ENCODE measurements at places on chromosomes 5 and 9.

DNA sequence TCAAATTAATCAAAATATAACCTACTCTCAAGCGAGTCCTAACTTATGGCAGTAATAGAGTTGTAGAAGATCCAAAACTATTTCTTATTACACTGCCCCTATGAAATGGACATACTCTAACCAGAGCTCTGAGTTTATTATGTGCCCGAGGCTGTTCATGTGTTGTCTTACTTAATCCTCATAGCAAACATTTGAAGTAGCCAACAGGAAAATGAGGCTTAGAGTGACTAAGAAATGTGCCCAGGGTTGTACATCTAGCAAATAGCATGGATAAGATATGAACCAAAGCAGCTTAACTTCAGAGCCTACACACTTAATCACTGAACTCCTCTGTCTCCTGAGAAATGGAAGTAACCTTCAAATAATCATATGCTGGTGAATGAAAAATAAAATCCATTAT, 1551.7 kb downstream of the MAT2B start:
- DNase-seq = no peak

DNA sequence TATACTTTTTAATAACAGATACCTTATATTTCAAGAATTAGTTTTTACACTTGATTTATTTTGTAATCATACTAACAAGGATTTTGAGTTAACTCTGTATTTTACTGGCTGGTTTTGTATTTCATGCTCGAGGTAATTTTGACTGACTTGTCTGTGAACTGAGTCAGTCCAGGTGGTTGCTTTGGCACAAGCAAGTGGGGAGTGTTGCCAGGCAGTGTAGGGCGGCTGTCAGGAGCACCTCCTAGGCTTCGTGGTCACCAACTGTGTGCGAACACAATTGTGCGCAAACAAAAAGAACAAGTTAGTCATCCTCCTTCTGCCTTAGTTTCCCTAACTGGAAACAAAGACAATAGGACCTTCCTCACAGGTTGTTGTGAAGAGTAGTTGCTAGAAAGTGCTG, 286.3 kb downstream of the ADGRV1 start:
- DNase-seq = no peak

- DNase-seq = no peak
These were observed 3.3 kb upstream of the NEURL1B start for GRCh38 chr5:172637740-172638139.

GRCh38 chr9:122133263-122133983, 26.2 kb downstream of the NDUFA8 start:
- no peak for DNase-seq

GRCh38 chr9:68979538-68980314, 34.2 kb downstream of the PRKACG start:
- no peak for DNase-seq

GRCh38 chr5:28810751-28811136, 1772.4 kb upstream of the CDH9 start:
- DNase-seq = no peak

GRCh38 chr5:134394932-134395331, 16.7 kb downstream of the CDKN2AIPNL start:
- no peak for DNase-seq

- no peak for DNase-seq
These were observed 323.6 kb downstream of the DRD1 start for GRCh38 chr5:175120412-175120811.

GRCh38 chr5:19728571-19728970, 259.4 kb downstream of the CDH18 start:
- no peak for DNase-seq

- DNase-seq = no peak
These were observed 185.9 kb downstream of the KIAA0825 start for GRCh38 chr5:94432499-94432898.

- no peak for DNase-seq
These were observed 99.4 kb downstream of the PSD2 start for GRCh38 chr5:139895046-139895445.

DNA sequence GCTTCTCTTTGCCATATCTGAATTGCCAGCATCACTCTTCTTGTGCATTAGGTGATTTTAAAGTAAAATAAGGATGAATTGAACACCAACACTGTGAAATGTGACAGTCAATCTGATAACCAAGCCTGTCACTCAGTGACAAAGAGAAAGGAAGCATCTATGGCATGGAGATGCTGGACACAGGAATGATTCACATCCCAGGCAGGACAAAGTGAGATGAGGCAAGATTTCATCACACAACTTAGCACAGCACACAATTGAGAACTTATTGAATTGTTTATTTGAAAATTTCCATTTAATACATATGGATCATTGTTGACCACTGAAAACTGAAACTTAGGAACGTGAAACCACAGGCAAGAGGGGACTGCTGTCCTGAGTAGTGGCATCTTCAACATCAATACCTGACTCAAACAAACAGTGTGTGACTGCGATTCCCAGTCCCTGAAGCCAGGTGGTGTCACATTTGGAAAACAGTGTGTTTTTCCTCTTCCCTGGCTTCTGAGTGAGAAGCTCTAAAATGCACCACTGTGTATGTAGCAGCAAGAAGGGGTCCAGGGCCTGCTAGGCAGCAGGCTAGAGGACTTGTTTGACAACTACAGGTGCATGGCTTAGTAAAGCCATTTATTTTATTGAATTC, 10.7 kb downstream of the GAPT start:
- DNase-seq = no peak

DNA sequence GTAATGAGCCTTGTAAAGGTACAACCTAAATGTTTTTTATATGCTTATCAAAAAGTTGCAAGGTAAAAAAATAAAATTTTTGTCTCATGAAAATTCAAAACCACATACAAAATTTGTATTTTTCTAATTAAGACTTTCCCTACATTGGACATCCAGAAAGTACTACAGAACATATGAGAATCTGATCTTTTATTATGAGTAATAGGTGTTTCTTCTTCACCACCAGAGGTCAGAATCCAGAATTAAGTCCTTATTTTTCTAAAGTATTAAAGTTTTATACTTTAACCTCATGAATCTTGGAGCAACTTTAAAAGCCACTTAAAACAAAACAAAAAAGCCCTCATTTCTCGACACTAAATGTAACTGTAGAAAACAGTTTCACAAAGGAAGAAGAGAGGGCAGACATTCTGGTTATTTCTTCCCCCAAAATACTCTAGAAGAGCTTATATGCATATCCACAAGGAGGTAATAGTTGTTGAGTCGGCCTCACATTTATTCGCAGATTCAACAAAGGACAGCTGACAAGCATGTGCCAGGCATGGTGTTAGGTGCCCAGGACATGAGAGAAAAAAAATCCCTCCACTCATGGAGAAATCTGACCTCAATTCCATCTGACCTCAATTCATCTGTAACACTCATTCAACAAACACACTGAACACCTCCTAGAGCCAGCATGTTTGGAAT, 69.3 kb downstream of the MLLT3 start:
- no peak for DNase-seq

GRCh38 chr9:126125577-126125976, 201.1 kb upstream of the MVB12B start:
- DNase-seq = no peak

DNA sequence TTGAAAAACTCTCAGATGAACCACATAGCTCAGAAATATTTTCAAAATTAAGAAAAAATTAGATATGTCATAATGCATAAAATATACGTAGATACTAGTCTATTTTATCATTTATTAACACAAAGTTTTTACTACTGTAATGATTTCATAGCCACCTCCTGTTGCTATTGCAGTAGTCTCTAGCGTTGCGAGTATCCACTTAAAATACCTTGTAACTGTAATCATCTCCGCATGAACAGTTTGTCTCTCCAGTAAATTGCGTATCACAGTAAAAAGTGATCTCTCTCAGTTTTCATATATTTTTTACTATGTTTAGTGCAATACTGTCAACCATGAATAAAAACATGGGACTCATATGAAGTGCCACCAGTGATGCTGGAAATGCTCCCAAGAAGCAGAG, 417.9 kb upstream of the ZNF462 start:
- DNase-seq = no peak

- DNase-seq = no peak
These were observed 985.3 kb upstream of the DMAC1 start for GRCh38 chr9:8784838-8785237.

DNA sequence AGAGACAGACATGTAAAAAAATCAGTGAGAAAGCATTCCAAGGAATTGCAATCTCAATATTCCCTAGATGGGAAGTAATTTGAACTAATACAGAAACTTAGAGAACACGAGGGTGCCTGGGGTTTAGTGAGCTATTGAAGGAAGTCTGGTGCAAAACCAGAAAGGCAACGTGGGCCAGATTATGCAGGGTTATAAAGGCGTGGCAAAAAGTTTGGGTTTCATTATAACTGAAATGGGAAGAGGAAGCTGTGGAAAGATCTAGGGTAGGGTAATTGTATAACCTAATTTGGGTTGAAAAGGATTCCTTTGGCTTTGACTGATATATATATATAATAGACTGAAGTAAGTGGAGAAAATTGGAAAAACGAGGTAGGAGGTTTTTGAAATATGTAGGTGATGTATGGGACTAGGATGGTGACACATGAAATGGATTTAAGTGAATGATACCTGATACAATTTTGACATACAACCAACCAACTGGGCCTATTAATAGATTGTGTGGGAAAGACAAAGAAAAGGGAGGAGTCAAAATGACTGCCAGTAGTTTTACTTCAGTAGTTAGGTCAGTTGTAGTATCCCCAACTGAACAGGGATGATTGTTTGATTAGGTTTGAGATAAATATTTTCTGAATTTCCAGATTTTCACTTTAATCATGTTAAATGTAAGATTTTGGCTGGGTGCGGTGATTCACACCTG, 65.3 kb downstream of the FAM174A start:
- DNase-seq = no peak

DNA sequence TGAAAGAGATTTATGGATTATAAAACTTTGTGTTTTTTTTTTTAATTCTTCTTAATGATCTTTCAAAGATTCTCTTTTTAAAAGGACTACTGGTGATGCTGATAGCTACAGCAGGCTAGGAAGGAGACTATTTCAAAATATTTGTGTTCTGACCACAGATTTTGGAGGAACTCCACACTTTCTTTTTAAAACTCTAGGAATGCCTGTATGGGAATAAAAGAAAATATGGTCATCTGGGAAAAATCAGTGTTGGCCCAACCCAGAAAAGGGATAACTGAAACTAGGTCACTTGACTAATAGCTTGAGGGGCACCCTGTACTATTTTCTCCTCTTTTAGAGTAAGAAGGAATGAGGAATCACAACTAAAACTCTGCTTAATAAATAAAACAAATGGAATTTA, 97.6 kb upstream of the ADAMTS19 start:
- no peak for DNase-seq

DNA sequence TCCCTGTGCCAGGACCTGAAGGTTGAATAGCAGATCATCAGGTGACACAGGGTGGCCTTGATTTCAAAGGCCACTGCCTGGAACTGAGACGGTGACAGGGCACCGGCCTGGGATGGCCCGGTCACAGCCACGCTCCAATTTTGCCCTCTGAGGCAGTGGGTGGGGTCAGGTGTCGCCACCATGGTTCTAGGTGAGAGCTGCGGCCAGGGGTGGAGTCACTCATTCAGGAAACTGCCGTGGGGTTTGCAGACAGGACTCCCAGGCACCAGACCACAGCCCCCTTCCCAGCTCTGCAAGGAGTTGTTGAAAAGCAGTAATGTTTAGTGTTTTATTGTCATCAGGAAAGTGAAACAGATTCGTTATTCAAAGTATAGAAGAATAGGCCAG, 17.3 kb upstream of the RNU6ATAC start:
- DNase-seq = no peak
